ENCODE measurements at places on chromosomes 2 and 18. TPM values are rescaled to one million over a fixed set of nuclear protein-coding genes. Genes with fewer than 3 reads are reported as not detected.

GRCh38 chr2:202632682-202633290, 2.0 kb upstream of the FAM117B start:
- no peak for DNase-seq

- DNase-seq = no peak
Measured at GRCh38 chr18:46830633-46831032, 73.8 kb upstream of the ST8SIA5 start.

- no peak for DNase-seq
Measured at GRCh38 chr2:102801098-102801718, 39.4 kb downstream of the TMEM182 start.

DNA sequence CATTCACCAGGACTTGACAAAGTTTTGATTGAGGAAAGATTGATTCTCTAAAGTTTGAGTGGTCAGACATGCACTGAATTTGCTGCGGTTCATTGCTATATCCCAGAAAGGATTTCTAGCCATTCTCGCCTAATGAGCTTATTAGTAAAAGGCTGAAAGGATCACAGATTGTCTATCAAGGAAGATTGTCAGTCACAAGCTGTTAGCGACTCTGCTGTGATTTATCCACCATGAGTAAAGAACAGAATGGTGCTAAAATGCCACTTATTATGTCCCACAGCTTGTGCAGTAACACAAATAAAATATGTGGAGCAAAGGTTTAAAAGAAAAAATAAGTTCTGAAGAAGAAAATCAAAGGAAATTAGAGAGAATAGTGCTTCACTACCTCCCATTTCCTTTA, 701.2 kb upstream of the CDH7 start:
- no peak for DNase-seq

DNA sequence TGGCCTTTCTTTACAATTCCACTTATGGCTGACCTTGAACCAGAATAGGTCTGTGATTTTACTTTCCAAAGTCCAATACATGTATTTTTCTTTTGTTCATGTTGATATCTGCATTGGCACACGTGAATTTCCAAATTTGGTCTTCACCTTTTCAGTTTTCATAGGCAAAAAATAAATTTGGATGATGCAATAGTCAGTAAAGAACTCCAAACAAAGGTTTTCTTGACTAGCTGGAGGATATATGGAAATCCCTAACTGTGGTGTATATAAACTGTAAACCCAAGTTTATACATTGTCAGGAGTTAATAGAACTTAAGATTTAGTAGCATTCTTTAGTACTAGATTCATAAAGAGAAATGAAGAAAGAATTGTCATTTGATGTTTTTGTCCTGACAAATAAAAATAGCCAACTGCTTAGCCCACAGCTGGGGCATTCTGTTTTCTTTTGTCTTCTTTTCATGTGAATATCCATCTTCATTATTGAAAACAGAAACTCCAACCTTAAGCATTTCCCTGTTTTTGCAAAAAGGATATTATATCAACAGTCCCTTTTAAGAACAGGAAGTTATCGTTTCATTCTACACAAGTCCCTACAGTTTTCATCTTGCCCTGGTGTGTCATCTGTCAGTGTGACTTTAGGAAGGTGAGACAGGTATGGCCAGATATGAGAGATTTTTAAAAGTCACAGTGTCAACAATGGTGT, 132.9 kb downstream of the BCL2 start:
- no peak for DNase-seq

LYG1 gene
- 0.37 TPM for total RNA-seq

DNA sequence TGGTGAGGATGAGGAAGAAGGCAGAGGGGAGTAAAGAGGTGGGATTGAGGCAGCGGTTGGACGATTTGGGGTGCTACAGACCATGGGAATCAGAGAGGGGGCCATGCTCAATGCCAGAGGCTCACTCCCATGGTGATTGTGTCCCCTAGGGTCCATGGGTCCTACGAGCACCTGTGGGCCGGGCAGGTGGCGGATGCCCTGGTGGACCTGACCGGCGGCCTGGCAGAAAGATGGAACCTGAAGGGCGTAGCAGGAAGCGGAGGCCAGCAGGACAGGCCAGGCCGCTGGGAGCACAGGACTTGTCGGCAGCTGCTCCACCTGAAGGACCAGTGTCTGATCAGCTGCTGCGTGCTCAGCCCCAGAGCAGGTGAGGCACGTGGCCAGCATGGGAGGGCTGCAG, 5.2 kb downstream of the CAPN10 start:
- no peak for DNase-seq

IL1F10 gene
- total RNA-seq = not detected

IL36A gene
- total RNA-seq = not detected

DNA sequence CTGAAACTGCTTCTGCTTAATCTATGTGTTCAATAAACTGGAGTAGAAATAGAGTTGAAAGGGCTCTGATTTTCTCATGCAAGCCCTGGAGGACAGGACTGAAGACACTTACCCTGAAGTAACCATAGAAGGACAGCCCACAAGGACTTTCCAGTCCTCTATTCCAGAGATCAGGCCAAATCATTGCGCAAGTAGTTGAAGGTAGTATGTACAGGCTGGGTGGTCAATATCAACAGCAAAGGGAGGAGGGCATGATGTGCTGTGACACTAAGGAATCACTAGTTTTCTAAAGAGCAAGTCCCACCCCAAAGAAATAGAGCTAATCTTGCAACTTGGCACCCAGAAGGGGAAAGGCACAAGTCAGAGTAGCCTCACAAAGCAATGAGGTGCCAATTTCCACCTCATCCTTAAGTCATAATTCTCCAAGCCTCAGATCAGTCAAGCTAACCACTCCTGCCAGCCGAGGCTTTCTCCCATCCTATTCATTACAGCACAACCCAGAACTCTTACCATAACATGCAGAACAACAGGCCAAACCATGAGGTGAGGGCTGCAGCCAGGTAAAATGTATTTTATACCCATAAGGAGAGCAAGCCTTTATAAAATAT, 533.5 kb downstream of the TNS1 start:
- no peak for DNase-seq

SCYGR4 gene
- total RNA-seq = not detected

GPR75 gene
- 1.4 TPM for total RNA-seq

SERPINB7 gene
- not detected for total RNA-seq

PKDCC gene
- total RNA-seq = not detected

EFR3B gene
- 0.08 TPM for total RNA-seq

RNMT gene
- 64.5 TPM for total RNA-seq

- no peak for DNase-seq
Measured at GRCh38 chr2:154402213-154402612, 296.3 kb upstream of the KCNJ3 start.
